Pulmonary artery endothelial cell (primary cell): ENCODE measurements at places on chromosomes 7 and 10. TPM values are rescaled to one million over a fixed set of nuclear protein-coding genes. Genes with fewer than 3 reads are reported as not detected.

ITPRID1 gene
- total RNA-seq, result not detected in 2 replicates

TFR2 gene
- total RNA-seq, result 0.33 and 0.85 TPM in 2 replicates

FAM13C gene
- total RNA-seq, result 0.07 and 0.11 TPM in 2 replicates

MMP21 gene
- 0.07 TPM in 1 of 2 replicates, not detected in the other for total RNA-seq

SPACDR gene
- 1.2 TPM in 2 replicates for total RNA-seq

NOLC1 gene
- 42.9 and 48.2 TPM in 2 replicates for total RNA-seq

PNLIPRP2 gene
- total RNA-seq, result not detected in 2 replicates

IFIT1B gene
- total RNA-seq, result not detected in 2 replicates

HTRA1 gene
- 68.1 and 94.2 TPM in 2 replicates for total RNA-seq

TRPV6 gene
- not detected in 2 replicates for total RNA-seq

NOM1 gene
- total RNA-seq, result 25.1 and 30.3 TPM in 2 replicates

ZNF804B gene
- not detected in 2 replicates for total RNA-seq

LOXL4 gene
- total RNA-seq, result 1.1 and 1.3 TPM in 2 replicates

OR2AE1 gene
- 0.13 TPM in 1 of 2 replicates, not detected in the other for total RNA-seq

IL15RA gene
- total RNA-seq, result 14.5 and 16.7 TPM in 2 replicates

ZNF746 gene
- 16.7 and 17.9 TPM in 2 replicates for total RNA-seq

C10orf105 gene
- total RNA-seq, result not detected in 2 replicates
